ENCODE measurements at places on chromosomes 1 and 21. TPM values are rescaled to one million over a fixed set of nuclear protein-coding genes. Genes with fewer than 3 reads are reported as not detected.
A peak's percentile ranks its signal among the peaks of the same experiment; 100 is the strongest.

DNA sequence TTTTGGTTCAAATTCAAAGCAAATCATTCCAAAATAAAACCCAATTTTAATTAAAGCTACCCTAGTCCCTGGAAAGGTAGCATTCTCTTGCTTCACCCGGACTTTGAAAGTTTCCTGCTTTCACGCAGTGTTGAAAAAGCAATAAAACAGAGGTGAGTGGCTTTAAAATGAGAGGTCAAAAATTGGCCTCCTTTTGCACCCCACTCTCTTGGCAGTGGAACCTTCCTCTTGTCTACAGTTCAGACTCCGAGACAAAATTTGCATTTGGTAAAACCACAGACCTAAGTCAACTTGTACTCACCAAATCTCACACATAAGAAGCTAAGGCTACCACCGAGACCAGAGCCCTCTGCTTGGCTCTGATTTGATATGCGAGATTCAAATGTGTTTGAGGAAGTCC lies 252.7 kb downstream of the TTLL7 start:
- no peak for DNase-seq

CHIT1 gene
- polyA plus RNA-seq: 0.71 TPM

DNA sequence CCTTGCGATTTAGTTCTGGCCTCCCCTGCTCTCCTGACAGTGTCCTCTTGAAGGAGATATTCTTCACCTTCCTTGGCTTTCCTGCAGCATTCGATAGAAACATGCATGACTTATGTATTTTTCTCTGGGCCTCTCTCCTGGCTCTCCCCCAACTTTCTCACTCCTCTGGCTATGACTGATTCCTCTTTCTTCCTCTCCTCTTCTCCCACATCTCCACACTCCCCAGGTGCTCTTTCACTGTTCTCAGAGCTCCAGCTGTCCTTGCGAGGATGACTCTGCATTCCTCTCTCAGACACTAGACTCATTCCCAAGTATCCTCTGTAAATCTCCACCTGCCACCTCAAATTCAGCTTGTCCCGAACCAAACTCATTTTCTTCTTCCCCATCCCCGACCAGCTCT lies 18.0 kb downstream of the LRRC42 start:
- DNase-seq: no peak

- no peak for DNase-seq
Observed at GRCh38 chr21:15442743-15443469, 286.9 kb upstream of the USP25 start.

C1orf226 gene
- 0.72 TPM for polyA plus RNA-seq

DNA sequence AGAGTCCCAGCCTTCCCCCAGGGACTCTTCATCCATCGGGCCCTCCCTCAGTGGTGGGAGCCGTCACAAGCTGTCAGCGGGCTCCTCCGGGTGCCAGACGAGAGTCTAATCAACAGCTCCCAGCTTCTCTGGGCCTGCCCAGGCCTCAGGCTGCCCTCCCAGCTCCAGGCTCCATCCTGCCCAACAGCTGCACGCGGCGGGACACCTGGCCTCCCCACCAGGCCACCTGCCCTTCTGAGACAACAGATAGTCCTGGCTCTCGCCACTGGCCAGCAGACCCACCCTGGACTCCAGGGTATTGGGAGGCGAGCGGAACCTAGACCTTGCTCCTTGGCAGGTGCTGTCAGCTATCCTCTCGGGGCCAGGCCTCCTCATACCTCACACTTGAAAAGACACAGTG lies 3.1 kb downstream of the WNT4 start:
- DNase-seq: no peak

DNA sequence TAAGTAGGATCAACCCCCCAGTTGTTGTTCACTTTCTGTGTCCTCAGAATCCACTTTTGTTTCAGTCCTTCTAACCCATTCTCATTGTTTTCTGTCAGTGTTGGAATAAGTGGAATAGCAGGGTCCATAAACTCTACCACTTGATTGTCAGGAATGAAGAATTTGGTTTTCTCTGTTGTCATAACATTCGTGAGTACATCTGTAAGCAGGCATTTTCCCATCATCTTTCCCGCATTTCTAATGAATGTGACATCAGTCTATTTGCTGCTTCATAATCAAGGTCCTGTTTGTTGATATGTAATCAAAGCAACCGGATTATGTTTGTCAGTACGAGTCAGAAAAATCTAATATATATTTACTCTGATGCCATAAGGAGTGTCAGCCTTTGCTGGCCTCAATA lies 147.1 kb downstream of the KIF26B start:
- DNase-seq: no peak

GRCh38 chr1:57167997-57168396 lies 202.2 kb upstream of the C8B start:
- no peak for DNase-seq

GRCh38 chr1:116368241-116368640 lies 4.8 kb upstream of the ATP1A1 start:
- no peak for DNase-seq

- no peak for DNase-seq
Observed at GRCh38 chr1:87723193-87723592, 394.5 kb downstream of the LMO4 start.

DNA sequence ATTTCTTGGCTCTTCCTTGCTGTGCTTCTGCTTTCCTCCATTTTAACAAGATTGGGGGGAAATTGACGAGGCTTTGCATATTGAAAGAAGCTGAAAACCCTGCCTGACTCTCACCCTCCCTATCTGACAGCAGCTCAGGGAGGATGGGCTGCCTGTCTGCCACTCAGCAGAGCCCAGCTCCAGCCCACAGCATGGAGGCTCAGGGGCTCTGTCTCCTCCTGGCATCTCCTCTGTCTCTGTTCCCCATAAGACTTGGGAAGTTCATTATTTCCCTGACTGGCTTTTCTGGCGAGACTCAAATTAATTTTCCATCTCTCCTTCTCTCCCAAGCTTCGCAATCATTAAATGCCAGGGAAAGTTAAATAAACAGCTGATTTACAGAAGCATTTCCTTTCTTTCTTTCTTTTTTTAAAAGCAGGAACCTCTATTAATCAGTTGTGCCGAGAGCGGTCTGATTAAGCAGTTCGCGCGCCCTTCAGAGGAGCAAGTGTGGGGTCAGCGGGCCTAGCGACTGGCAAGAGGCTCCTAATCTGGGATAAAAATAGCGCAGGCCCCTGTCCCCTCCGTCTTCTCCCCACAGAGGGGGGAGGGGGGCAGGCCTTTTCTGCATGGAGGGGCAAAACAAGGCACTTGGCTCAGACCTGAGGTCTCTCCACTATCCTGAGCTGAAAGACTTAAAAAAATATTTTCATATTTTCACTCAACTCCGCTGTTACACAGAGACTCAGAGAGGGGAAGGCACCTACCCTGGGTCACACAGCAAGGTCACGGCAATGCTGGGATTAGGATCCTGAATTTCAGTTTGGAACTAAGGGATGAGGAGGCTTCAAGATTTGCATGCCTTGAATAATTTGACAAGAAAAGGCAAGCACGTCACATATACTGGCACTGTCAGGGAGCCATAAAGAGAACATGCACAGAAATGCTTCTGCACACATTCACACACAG lies 170.4 kb downstream of the ACTL8 start:
- no peak for DNase-seq

CLIC6 gene
- not detected for polyA plus RNA-seq

HRNR gene
- 0.03 TPM for polyA plus RNA-seq

DNA sequence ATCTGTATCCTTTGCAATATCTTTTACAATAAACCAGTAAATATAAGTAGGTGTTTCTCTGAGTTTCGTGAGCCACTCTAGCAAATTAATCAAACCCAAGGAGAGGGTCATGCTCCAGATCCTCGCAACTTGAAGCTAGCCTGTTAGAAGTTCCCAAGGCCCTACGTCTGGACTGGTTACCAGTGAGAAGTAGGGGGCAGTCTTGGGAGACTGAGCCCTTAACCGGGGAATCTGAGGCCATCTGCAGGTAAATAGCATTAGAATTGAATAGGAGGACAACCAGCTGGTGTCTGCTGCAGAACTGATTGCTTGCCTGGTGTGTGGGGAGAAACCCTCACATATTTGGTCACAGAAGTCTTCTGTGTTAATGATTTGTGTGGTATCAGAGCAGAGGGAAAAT lies 190.5 kb downstream of the RYR2 start:
- DNase-seq: no peak

UBASH3A gene
- 0.11 TPM for polyA plus RNA-seq

- DNase-seq: no peak
Observed at GRCh38 chr1:79852004-79852403, 845.5 kb upstream of the ADGRL4 start.

DNA sequence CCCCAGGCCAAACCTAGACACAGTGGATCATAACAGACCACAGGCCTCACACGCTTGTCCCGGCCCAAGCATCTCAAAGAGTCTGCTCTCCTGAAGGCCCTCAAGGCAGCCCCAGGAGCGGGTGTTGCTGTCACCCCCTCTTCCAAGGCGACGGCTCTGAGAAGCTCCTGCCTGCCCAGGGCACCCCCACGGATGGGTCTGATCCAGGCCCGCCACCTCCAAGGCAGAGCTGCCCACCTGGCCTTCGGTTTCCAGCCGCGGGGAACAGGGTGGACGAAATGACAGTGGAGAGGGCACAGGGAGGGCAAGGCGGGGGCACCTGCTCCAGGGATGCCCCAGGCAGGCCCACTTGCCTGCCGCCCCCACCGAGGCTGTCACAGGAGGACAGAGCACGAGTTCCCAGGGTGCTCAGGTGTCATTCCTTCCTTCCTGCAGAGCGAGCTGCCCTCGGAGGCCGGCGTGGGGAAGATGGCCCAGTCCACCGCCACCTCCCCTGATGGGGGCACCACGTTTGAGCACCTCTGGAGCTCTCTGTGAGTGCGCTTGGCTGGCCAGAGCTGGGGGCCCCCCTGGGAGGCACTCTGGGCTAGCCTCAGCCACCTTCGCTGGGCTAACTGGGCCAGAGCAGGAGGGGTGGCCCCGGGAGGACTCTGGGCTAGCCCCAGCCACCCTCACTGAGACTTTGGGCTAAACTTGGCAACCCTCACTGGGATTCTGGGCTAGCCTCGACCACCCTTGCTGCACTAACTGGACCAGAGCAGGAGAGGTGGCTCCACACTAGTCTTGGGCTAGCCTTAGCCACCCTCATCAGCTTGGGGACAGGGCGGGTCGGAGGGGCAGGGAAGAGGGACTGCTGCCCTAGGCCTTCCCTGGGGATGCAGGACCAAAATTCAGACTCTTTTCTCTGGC lies 29.8 kb downstream of the TP73 start:
- DNase-seq: no peak

PTCH2 gene
- polyA plus RNA-seq: 10.9 TPM

DNA sequence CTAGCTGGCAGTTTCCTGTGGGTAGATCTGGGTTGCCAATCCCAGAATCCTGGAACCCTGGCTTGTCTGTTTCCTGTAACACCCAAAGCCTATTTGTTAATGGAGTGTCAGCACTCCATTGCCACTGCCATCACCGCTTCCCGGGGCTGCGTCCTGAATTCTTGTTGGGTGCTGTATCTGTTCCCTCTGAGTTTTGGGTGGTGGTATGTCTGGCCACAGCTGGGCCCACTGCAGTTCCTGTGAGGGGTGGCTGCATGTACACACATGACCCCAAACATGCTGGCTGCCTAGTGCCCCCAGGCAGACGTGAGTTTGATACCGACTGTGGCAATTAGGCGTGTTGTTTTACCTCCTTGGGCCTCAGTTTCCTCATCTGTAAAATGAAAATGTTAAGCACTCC lies 29.3 kb downstream of the NAV1 start:
- DNase-seq: no peak

DNA sequence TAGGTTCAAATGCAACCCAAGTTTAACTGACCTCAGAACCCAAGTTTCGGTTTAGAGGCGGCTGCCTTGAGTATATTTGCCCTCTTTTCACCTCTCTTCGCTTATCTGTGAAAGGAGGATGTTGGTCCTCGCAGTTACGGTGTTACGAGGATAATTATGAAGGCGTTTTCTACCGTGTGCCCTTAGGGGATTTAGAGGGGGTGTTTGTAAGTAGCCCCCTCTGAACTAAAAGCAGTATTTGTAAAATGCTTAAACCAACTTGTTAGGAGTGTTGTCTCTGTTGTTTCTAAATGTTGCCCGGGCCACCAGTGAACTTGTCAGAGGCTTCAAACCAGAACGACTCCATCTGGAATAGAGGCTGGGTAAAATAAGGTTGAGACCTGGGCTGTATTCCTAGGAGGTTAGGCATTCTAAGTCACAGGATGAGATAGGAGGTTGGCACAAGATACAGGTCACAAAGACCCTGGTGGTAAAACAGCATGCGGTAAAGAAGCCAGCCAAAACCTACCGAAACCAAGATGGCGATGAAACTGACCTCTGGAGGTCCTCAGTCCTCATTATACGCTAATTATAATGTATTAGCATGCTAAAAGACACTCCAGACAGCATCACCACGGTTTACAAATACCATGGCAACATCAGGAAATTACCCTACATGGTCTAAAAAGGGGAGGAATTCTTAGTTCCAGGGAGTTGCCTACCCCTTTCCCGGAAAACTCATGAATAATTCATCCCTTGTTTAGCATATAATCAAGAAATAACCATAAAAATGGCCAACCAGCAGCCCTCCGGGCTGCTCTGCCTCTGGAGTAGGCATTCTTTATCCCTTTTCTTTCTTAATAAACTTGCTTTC lies 1.0 kb upstream of the PSRC1 start:
- no peak for DNase-seq

- DNase-seq: no peak
Observed at GRCh38 chr1:43473463-43473862, 19.7 kb upstream of the HYI start.

GRCh38 chr21:41786509-41786987 lies 19.7 kb upstream of the RIPK4 start:
- no peak for DNase-seq

TAL1 gene
- polyA plus RNA-seq: 3.3 TPM

CBS gene
- 5.0 TPM for polyA plus RNA-seq

SYCP1 gene
- polyA plus RNA-seq: not detected

- no peak for DNase-seq
Observed at GRCh38 chr1:35046730-35047129, 15.0 kb upstream of the ZMYM6 start.

GRCh38 chr1:225652729-225653462 lies at the start of gene ENAH:
TSS of gene ENAH (minus strand) at chr1:225653123. CDS start at chr1:225652690, 433 bp downstream.
- no peak for DNase-seq

OPTC gene
- not detected for polyA plus RNA-seq

- no peak for DNase-seq
Observed at GRCh38 chr1:3660704-3661103, 8.4 kb downstream of the TP73 start.

DNA sequence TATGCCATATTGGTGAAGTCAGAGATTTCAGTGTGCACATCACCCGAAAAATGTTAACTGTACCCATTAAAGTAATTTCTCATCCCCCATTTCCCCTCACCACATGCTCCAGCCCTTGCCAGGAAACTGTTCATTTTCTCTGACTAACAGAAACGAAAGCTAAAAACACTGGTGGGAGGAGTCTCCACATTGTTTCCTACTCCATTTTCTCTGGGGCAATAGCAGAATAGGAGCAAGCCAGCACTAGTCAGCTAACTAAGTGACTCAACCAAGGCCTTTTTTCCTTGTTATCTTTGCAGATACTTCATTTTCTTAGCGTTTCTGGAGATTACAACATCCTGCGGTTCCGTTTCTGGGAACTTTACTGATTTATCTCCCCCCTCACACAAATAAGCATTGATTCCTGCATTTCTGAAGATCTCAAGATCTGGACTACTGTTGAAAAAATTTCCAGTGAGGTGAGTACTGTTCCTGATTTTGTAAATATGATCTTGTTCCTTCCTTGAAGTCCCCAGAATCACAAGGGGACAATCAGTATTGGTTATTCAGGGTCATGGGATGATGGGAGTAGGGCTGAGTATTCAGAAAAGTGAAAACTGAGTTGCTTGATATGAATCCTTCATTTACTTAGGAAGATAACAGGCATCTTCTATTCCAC lies at the start of gene IFI16:
Gene IFI16 (plus strand): TSS at position 204 of the 658 bp plus-strand sequence. CDS start 4,774 bp downstream, outside the sequence.
- DNase-seq: peak; percentile 78

RUNX1 gene
- 5.3 TPM for polyA plus RNA-seq

ATAD3C gene
- polyA plus RNA-seq: 0.30 TPM

Measured in forelimb muscle (tissue), 1 donor.